ENCODE measurements at places on chromosomes 1 and 21.

DNA sequence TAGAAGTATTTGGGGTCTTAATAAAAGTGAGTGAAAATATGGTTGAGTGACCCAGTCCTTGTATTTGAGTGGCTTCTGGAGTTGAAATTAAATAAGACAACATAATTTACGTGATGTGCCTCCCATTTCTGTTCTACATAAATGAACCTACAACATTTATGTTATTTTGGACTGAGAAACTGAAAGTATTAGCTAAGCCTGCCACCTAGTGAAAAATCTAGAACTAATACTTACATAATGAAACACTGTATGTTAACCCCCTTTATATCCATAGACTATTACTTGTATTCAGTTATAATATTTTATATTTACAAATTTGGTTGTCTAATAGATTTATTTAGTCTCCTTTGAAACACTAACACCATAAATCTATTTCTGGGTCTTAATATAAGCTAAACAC is 298.9 kb downstream of the KCNT2 start:
- DNase-seq = no peak

DNA sequence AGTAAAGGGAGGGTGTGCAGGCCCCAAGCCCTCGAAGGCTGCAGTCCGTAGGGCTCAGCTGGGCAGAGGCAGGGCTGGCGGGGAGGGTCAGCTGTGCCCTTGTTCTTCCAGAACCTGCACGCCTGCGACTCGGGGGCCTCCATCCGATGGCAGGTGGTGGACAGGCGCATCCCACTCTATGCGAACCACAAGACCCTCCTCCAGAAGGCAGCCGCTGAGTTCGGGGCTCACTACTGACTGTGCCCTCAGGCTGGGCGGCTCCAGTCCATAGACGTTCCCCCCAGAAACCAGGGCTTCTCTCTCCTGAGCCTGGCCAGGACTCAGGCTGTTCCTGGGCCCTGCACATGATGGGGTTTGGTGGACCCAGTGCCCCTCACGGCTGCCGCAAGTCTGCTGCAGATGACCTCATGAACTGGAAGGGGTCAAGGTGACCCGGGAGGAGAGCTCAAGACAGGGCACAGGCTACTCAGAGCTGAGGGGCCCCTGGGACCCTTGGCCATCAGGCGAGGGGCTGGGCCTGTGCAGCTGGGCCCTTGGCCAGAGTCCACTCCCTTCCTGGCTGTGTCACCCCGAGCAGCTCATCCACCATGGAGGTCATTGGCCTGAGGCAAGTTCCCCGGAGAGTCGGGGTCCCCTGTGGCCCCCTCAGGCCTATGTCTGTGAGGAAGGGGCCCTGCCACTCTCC is 13.6 kb upstream of the LRRC3 start:
- DNase-seq = no peak

- no peak for DNase-seq
These were observed 94.0 kb upstream of the KAZN start for GRCh38 chr1:14504517-14504916.

GRCh38 chr21:22813201-22813600 is 1815.0 kb downstream of the NCAM2 start:
- DNase-seq = no peak

DNA sequence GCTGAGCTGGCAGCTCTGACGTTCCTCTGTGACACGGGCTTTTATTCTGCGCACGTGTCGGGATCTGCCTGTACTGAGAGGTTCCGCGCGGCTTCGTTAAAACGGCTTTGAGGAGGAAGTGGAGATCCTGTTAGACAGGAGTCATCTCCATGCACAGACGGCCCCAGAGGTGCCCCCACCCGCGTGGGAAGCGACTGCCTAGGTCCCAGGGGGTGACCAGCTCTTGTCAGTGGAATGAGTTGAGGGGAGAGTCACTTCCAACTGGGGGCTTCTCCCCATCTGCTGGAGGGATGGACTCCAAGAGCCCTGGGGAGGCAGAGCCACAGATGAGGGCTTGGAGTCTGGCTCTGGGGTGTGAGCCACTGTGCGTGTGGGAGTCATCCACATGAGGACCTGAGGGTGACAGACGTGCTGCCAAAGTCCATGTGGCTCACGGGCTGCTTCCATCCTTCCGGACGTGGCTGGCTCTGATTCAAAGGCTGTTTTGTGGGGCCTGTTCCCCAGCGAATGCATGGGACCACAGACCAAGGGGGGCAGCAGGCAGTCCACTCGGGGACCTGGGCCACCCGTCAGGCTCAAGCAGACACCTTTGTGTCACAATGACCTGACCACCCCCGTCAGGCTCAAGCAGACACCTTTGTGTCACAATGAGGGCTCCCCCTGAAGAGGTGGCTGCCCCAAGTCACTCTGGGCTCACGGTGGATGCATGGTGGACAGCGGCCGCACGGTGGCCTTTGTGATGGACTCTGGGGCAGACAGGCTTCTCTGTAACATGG is 26.8 kb downstream of the PTTG1IP start:
- DNase-seq = peak; percentile 31

- DNase-seq = no peak
These were observed 35.9 kb downstream of the USP24 start for GRCh38 chr1:55179177-55179835.

- DNase-seq = no peak
These were observed 9.2 kb downstream of the TP53BP2 start for GRCh38 chr1:223836586-223836985.

DNA sequence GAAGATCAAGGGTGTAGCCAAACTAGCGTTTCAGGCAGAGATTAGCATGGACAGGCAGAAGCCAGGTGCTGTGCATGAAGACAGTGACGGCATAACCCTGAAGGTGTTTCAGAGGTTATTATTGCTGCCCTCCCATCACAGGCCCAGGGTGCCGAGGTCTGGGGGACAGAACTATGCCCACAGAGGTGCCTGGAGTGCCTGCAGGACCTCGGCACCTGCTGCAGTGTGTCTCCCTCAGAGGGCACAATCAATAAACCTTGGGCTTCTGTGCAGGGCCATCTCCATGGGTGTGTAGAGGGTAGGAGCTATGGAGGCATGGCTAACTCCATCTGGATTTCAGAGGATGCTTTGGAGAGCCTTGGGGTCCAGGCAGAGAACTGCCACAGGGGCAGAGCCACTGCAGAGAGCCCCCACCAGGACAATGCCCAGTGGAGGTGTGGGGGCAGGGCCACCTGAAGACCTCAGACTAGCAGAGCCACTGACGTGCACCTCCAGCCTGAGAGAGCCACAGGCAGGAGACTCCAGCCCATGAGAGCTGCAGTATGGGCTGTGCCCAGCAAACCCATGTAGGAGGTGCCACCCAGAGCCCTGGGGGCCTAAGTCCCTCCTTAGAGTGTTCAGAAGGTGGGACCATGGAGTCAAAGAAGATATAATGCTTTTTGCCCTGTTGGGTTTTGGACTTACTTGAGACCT is 5.7 kb upstream of the ABCG1 start:
- DNase-seq = no peak

DNA sequence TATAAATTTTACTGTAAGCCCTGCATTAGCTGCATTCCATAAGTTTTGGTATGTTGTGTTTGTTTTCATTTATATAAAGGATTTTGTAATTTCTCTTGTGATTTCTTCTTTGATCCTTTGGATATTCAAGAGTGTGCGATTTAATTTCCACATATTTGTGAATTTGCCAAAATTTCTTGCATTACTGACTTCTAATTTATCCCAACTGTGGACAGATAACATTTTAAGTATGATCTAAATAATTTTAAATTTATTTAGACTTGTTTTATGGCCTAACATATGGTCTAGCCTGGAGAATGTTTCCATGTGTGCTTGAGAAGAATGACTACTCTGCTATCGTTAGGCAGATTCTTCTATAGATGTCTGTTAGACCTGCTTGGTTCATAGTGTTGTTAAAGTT is 23.2 kb downstream of the RPE65 start:
- DNase-seq = no peak

- DNase-seq = peak; percentile 13
These were observed at the start of gene SLC44A3 for GRCh38 chr1:94819945-94820746. Gene SLC44A3, plus strand, starts transcription at chr1:94820357. Its CDS starts 95 bp downstream, at chr1:94820452.

- no peak for DNase-seq
These were observed 14.5 kb upstream of the TARS2 start for GRCh38 chr1:150472601-150473200.

Measured in CD8-positive, alpha-beta T cell (primary cell).